GM06990 (cell line): ENCODE measurements at places on chromosomes 11 and 22.

GRCh38 chr22:20520093-20520511, 12.7 kb downstream of the MED15 start:
- no peak for DNase-seq

GRCh38 chr11:23727387-23727786, 769.5 kb upstream of the LUZP2 start:
- no peak for DNase-seq

DNA sequence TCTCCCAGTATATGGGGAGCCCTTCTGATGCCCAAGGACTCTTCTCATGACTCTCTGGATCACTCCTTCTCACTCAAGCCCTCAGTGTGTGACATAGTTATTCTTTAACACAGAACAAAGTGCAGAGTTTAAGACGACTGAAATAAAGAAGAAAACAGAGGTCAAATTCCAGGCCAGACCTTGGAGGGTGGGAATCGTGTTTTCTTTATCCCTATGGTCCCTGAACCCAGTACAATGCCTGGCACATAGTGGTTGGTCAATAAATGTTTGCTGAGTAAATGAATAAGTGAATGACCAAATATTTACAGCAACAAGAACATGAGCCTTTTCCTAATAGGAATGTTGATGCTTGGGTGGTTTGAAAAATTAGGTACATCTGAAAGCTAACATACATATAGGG, 28.8 kb downstream of the VSTM5 start:
- DNase-seq, result no peak

GRCh38 chr22:30887453-30887852, 81.1 kb downstream of the MORC2 start:
- DNase-seq, result no peak
